ENCODE measurements at places on chromosomes 11 and 22.

DNA sequence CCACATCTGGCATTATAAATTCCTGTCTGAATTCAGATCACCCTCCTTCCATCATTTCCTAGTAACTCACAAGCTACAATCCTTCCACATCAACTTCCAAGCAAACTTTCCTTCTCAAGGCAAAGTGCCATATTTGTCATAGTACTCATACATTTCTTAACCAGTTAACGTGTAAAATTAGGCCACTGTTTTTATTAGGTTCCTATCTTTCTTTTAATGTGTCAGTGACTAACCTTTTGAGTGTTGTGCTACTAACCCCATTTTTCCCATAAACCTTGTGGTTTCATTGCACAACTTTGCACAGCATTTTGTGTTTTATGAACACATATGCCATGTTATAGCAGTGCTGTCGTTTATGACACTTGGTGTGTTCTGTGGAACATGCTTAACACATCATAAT lies 90.1 kb downstream of the KIF18A start:
- no peak for DNase-seq

DNA sequence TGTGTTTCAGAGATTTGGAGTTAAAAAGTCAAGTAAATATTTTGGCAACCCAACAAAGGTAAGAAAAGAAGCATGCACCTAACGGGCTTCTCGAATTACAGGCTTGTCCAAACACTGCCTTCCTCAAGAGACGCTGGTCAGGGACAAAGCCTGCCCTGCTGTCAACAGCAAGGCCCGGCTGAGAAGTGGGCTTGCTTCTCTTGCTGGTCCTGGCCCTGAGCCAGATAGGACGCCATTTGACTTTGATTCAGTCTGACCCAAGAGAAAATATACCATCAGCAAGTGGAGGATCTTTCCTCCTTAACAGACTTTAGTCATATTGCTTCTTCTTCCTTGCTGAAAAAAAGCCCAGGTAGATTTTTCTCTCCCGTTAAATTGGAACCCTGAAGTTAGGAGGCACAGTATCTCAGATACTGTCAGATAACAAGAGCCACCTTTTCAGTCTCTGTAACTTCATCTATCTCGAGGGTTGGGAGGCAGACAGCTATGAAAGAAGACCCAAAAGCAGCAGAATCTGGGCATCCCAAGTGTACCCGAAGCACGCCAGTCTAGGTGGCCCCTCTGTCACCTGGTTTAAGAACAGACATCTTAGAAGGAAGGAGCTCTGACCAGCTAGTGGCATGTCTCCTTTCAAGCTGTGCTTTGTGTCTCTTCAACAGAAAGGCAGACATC lies 57.5 kb downstream of the C22orf31 start:
- DNase-seq = no peak

GRCh38 chr11:64466115-64466718 lies 107.3 kb downstream of the RPS6KA4 start:
- no peak for DNase-seq

GRCh38 chr11:13225038-13226001 lies 52.3 kb upstream of the BMAL1 start:
- DNase-seq = no peak

- no peak for DNase-seq
Measured at GRCh38 chr11:110376021-110376420, 53.7 kb upstream of the FDX1 start.

- no peak for DNase-seq
Measured at GRCh38 chr22:28299753-28300152, 379.9 kb downstream of the TTC28 start.

DNA sequence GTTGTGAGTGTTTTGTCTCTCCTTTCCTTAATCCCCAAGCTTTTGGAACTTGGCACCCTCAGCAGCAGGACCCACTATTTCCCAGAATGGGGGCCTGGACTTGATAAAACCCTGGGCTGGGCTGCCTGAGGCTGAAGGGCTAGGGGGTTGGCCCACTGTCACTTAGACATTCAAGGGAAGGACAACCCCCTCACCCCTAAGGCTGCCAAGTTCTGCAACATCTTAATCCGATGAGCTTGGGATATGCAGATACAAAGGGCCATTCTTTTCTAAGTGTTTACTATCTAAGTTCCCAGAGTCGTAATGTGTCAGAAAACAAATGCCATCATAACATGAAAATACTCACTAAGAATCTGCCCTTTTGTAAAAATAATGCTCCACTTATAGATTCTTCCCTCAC lies 42.9 kb downstream of the IRAG1 start:
- DNase-seq = no peak

DNA sequence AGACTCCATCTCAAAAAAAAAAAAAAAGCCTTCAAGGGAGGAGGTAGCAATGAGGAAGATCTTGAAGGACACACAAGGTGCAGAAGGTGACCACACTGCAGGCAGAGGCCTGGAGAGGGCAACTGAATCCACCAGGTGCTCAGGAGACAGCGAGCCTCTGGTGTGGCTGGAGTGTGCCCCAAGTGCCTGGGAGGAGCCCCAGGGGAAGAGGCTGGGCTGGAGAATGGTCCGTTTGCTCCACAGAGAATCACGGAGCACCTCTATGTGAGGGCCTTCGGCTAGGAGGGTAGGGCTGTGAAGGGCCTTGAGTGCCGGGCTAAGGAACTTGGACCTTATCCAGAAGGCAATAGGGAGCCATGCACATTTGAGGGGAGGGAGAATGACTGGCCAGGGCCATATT lies 50.3 kb downstream of the ARRB1 start:
- no peak for DNase-seq

DNA sequence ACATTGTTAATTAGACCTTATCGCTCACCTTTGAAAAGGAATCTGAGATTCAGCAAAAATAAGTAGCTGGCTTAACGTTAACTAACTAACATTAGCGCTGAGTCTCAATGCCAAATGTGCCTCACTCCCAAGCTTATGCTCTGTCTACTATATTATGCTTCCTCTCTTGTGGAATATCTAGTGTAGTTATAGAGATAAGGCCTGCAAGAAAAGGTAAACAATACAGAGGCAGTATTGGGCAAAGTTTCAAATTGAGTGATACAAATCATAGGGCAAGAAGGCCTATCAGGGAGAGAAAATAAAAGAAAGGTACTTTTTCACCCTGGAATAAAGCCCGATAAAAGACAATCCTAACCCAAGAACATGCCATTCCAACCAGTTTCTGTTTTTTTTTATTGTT lies 61.6 kb upstream of the SLC17A6 start:
- no peak for DNase-seq

DNA sequence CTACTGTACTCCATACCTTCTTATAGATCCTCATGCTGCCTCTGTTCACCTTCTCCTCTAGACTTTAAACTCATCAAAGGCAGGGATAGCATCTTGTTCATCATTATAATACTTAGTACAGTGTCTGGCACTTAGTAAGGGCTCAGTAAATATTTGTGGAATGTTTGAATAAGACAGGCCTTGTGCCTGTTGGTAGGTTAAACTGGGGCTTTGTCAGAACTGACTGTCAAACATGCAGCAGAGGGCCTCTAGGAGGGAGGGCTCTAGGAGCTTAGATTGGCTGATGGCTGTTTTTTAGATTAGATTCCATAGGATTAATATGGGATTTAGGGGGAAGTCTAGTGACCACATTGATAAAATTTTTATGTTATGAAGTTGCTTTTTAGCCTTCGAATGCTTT lies 70.8 kb downstream of the RNF169 start:
- no peak for DNase-seq

- DNase-seq = no peak
Measured at GRCh38 chr11:6427516-6427915, 8.6 kb upstream of the APBB1 start.

DNA sequence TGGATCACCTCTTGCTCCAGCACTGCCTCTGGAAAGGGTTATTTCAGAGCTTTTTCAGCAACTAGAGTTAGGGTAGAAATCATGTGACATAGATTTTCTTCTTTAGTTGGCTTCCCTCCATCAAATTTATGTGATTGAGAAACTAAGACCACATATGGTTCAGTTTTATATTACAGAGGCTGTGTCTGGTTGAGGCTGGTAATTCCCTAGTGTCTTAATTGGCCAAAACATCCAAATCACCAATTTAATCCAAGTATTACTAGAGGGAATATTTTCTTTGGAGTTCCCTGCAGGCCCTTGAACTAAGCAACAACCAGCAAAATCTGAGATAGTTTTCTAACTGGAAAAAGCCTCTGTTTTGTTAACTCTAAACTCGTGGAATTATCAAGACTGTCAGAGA lies 136.3 kb downstream of the ARHGAP42 start:
- DNase-seq = no peak

DNA sequence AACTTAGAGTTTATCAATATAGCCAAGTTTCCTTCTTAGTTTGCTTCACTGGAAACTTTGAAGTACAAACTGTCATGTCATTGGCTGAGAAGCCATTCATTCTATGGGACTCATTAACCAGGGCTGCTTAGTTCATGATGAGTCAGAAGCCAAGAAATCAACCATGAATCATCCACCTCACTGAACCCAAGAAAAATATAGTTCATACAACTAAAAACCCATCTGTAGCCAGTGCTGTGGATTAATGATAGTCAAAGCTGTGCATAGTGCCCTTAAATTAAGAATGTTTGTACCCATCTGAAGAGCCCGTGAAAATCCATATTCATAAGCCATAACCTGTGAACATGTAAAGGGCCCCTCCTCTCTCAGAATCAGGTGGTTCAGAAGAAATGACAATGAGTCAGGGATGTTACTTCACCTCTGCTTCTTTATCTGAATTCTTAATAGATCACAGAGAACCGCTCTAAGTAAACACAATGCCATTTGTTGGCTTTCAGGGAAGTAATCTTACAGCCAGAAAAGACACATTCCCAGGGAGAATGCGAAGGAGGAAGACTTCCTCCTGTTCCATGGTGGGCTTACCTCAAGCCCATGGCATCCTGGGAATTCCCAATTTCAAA lies 25.4 kb downstream of the MMP20 start:
- DNase-seq = peak; percentile 62

DNA sequence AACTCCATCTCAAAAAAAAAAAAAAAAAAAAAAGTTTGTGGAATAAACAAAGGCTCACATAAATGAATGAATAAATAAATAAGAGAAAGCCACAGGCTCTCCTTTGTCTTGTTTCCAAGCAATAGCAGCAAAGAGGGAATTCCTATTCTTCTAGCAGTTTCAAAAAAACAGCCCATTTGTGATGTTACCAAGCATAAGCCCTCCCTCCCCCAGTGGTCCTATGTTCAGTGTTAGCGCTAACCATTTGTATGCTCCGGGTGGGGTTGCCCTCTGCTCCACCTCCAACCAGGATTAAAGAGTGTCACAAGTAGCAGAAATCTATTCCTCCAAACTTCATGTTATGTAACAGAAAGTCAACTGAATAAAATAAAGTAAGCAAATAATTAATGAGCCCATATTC lies 1215.0 kb upstream of the TENM4 start:
- DNase-seq = no peak

DNA sequence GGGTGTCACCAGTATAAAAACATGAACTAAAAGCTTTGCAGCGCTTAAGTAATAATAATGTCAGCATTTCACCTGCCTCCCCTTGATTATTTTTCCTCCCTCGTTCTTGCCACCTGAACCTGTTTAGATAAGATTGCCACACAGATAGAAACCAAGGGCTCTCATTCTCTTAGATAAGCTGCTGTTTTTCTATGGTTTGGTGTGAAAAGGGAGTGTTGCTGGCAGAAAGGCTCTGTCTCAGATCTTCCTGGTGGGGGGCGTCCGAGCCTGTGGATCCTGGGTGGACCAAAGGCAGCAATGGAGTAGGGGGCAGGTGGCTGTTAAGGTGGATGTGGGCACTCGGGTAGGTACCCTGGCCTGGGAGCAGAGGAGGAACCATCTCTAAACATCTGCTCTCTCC lies 147.5 kb downstream of the ST3GAL4 start:
- DNase-seq = no peak

DNA sequence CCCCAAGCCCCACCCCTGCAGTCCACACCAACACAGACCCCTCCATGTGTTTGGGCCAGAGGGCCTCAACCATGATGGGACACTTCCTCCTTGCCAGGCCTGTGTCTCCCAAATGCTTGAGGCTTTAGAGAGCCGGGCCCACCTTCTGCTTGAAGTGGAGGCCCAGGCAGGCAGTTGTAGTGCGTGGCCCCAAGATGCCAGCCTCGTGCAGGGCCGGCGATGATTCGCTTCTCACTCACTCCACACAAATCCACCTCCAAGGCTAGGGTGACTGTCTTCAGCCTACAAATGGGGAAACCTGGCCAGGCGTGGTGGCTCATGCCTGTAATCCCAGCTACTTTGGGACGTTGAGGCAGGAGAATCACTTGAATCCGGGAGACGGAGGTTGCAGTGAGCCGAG lies 5.7 kb downstream of the PRR5 start:
- no peak for DNase-seq

DNA sequence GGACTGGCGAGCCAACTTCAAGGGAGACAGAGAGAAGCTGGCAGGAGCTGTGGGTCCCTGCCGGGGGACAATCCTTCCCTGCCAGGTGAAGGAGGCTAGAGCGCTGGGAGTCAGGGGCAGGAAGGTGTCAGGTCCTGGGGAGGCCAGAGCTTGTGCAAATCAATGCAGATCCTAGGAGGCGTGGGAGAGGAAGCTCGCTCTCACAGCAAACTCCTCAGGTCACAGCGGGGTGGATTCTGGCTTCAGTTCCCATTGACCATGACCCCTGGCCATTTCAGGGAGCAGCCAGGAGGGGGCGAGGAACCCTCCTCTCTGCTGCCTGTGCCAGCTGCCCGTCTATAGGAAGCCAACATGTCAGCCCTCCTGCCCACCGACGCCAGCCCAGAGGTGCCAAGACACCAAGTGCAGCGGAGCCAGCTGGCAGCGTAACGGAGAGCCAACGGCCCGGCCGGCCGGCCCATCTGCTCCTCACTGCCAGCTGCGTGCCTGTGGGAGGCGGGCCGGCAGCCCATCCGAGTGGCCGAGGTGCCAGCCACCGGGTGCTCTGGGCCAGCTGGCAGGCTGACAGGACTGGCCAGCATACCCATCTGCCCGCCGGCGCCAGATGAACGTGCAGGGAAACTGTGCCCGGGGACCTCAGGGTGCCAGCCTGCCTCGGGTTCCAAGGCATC lies 374.8 kb downstream of the MIAT start:
- DNase-seq = no peak

DNA sequence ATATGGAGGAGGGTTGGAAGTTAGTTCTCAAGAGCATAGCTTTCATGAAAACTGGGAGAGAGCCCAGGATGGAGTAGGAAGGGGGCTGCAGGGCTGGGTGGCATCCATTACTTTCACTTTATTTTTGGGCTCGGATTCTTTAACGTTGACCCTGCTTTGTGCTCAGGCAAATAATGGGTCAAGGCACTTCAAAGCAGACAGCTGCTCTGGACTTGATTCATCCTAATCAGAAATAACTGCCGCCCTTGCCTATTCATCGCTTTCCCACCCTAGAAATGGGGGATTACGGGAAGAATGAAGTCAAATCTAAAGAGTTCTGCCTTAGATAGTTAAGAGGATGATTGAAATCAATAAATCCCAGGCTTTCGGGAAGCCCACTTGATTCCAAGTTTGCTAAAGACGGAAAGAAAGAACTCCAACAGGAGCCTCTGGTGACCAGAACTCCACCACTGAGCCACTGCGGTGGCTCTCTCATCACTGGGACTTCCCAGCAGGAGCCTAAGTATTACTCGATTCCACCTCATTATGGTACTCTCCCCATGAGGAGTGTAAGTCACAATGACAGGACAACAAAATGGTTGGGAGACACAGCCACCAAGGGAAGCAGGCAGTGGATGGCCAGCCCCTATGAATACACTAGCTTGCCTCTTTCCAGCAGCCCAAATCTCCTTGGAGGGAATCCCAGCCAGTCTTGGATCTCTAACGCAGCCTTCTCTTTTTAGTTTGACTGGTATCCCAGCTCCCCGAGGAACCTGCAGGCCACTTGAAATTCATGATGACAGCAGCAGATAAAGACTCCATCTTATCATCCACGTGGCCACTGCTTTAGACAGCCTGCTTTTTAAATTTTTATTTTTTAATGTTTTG lies 815.5 kb downstream of the NTM start:
- DNase-seq = no peak

- DNase-seq = peak; percentile 68
Measured at GRCh38 chr11:69131644-69132300, 24.0 kb upstream of the SMIM38 start.
